ENCODE measurements at places on chromosomes 2 and 18.

- peak; percentile 50 for DNase-seq
Observed at GRCh38 chr2:64978514-64979268, 10.5 kb upstream of the SLC1A4 start.

DNA sequence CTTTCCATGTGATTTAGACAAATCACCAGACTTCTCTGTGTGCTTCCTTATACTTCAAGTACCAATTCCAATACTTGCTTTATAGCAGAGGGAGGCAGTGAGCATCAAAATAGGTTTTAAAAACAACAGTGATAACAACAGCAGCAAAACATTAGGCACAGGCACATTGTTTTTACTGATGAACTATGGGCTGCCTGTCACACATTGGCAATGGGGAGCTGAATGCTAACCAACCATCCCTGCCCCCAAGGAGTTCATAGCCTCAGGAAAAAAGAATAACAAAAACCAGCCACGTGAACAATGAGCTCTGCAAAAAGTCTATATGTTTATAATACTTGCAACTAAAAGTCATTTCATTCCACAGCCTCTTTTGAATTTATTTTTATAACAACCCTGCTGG is 287.9 kb upstream of the TRIB2 start:
- no peak for DNase-seq

DNA sequence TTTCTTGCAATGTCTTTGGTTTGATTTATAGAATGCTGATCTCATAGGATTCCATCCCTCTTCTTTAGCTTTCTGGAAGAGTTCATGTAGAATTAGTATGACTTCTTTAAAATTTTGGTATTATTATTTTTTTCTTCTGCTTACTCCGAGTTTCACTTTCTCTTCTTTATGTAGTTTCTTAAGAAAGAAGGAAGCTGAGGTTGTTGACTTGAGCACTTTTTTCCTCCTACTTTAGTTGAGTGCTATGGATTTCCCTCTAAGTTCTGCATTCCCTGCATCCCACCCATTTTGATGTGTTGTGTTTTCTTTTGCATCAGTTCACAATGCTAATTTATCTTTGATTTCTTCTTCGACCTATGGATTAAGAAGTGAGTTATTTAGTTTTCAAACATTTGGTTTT is 78.9 kb upstream of the SPRED2 start:
- DNase-seq: peak; percentile 37

- no peak for DNase-seq
Observed at GRCh38 chr2:200040831-200041230, 85.4 kb downstream of the MAIP1 start.

GRCh38 chr18:25223211-25223610 is 128.8 kb downstream of the ZNF521 start:
- DNase-seq: no peak

GRCh38 chr2:220887876-220888275 is 684.2 kb downstream of the EPHA4 start:
- DNase-seq: no peak

GRCh38 chr18:56574861-56575260 is 63.5 kb downstream of the TXNL1 start:
- DNase-seq: no peak

- no peak for DNase-seq
Observed at GRCh38 chr2:150292807-150293206, 194.7 kb downstream of the RND3 start.

Data from suppressor macrophage treated with lipopolysaccharide for 4 hours (primary cell).